ENCODE measurements at places on chromosomes 1 and 21.

DNA sequence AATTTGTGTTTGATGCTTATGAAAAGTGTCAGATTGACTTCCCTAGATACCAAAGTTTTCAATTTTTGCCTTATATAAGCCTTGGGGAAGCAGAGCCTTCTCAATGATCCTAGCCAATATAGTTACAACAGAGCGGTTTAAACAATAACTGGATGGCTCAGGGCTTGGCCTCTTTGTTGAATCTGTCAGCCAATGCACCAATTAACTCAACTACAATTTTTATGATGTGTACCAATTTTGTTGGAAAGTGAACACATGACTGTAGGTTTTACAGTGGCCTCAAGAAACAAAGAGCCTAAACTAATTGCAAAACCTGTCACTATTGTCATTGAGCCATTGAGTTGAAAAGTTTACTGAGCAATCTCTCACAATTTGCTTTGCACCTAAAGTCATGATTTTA is 71.6 kb upstream of the RGS18 start:
- no peak for DNase-seq

DNA sequence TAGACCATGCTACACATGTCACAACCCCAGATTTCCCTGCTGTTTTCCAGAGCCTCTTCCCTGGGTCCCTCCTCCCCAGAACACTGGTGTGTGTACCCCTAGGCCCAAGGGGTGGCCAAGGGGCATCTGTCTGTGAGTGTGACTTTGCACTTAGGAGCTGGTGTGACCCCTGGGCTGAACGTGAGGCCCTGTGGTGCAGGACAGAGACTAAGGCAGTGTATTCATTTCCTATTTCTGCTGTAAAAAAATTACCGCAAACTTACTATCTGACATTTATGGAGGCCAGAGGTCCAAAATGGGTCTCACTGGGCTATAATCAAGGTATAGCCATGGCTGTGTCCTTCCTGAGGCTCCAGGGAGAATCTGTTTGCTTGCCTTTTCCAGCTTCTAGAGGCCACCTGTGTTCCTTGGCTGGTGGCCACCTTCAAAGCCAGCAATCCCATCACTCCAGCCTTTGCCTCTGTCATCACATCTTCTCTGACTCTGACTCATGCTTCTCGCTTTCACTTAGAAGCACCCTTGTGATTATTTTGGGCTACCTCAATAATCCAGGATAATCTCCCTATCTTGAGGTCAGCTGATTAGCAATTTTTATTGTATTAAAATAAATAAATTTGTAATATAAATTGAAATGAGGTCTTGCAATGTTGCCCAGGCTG is 24.0 kb upstream of the ELOA start:
- DNase-seq, result no peak

DNA sequence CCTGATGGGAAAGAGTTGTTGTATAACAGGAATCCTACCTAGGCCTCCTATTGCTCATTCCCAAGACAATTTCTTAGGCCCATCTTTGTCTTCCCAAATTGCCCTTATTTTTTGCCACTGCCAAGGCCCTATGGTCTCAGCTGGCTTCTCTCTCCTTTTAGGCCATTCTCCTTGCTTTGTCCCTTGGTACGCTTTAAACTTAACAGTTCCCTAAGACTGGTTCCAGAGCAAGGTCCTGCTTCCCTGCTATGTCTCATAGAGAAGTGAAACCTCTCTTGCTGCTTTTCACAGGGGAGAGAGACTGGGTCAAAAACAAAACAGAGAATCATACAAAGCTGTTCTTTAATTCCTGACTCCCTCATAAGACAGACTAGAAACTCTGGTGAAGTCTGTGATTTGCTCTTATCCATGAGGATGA is 77.1 kb downstream of the XCL2 start:
- DNase-seq, result no peak

DNA sequence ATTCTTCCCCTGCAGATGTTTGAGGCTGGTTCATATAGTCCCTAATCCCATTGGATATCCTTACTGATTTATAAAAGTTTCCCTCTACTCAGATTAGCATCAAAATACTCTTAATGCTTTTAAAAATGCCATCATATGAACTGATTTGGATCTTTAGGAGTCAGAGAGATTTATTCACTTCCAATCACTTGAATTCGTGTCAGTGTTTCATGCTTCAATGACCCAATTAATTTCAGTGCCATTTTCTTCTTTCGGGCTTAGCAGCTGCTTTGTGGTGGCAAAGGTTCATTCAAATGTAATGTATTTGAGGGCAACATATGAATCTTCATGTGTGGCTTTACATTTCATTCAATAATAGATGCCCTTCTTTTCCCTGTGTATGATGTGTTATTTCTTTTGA is 2.2 kb upstream of the TSEN15 start:
- no peak for DNase-seq

GRCh38 chr1:56638248-56638647 is 6.9 kb upstream of the PRKAA2 start:
- no peak for DNase-seq

GRCh38 chr21:21547368-21547953 is 549.3 kb downstream of the NCAM2 start:
- DNase-seq, result no peak
